ENCODE measurements at places on chromosomes 7 and 10. TPM values are rescaled to one million over a fixed set of nuclear protein-coding genes. Genes with fewer than 3 reads are reported as not detected.

Gene NME8
- not detected for total RNA-seq

DNA sequence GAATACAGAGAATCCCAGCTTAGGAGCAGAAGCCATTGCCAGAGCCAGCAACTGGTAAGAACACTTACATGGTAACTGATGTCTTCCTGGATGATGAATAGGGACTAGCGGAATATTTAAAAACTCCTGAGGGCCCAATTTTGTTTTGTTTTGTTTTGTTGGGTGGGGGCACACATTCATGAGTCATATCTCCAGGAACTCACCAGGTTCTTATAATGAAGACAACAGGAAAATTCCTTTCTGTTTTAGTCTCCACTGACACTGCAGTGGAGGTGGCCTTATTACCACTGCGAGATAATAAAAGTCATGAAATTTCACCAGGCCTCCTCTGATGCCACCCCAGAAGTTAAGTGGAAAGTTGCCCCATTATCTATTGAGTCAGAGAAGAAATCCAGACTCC lies 6.6 kb upstream of the CUZD1 start:
- DNase-seq = no peak

- no peak for DNase-seq
Observed at GRCh38 chr10:125607689-125608290, 75.2 kb downstream of the TEX36 start.

Gene RARRES2
- total RNA-seq = 433 TPM

Gene DDC
- 0.60 TPM for total RNA-seq

DNA sequence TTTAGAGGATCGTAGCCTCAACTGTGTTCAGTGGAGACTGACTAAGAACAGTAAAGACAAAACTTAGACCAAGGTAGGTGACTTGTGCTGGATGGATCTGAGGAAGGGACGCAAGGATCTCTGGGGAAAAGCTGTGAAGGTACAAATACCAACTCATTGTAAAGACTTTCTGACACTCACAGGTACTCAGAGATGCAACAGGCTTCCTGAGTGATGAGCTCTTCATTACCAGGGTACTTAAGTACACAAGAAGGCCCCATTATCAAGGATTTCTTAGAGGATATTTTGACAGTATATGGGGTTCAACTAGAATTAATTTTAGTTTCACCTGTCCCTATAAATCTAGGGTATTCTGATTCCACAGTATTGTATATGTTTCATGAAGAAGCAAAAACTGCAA lies 440.7 kb downstream of the PLXDC2 start:
- DNase-seq = no peak

GRCh38 chr7:77542409-77542808 lies 5.3 kb downstream of the PTPN12 start:
- no peak for DNase-seq

DNA sequence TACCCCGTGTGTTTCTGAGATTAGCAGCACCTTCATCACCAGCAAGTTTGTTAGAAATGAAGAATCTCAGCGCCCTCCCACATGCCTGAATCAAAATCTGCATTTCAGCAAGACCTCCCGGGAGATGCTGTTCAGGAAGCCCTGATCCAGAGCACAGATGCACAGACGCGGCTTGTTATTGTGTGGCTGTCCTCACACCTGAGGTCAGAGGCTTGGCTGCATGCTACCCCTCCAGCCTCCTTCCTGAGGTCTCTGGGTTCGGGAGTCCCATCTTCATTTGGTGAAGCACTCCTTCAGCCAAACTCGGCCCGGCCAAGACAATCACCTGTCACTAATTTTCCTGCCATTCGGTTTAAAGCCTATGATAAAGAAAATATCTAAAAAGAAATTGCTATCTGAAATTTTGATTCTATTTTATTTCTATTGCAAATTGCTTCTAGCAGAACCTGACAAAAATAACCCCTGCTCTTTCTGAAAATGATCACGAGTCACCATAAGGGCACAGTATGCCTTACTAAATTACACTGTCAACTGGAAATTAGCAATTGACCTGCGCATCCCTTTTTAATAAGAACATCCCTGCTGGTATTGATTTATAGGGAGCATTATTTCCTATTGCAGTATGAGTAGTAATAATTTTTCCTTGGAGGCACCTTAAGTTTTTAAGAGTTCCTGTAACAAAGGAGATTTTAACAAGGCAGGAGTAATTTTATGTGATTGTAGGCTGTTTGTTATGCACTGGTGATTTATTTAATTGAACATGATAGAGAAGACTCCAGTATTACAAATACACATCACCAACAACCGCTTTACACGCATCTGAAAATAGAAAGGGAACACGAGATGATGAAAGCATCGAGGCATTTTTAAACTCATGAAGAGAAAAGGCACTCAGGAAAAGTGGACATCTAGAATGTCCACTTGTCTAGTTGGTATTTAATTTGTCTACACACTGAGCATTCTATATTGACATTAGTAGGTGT lies 49.5 kb downstream of the VSTM2A start:
- no peak for DNase-seq

DNA sequence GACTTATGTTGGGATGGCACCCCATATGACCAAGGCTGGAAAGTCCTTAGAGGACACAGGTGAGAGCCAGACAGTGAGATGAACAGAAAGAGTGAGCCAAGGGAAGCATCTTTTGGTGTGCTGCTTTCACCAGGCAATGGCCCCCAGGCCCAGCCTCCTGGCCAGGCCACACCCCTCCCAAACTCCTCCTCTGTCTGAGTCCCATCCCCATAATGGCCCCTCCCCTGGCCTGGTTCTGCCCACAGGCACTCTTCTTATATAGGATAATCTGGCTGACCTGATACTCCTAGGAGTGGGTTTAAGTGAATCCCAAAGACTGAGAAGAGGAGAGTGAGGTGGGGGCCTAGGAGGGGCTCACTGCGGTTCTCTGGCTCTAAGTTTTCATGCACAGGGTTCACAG lies 252.5 kb downstream of the RPS24 start:
- DNase-seq = no peak
